Neuronal stem cell (in vitro differentiated cells): ENCODE measurements at places on chromosomes 5 and 9.

DNA sequence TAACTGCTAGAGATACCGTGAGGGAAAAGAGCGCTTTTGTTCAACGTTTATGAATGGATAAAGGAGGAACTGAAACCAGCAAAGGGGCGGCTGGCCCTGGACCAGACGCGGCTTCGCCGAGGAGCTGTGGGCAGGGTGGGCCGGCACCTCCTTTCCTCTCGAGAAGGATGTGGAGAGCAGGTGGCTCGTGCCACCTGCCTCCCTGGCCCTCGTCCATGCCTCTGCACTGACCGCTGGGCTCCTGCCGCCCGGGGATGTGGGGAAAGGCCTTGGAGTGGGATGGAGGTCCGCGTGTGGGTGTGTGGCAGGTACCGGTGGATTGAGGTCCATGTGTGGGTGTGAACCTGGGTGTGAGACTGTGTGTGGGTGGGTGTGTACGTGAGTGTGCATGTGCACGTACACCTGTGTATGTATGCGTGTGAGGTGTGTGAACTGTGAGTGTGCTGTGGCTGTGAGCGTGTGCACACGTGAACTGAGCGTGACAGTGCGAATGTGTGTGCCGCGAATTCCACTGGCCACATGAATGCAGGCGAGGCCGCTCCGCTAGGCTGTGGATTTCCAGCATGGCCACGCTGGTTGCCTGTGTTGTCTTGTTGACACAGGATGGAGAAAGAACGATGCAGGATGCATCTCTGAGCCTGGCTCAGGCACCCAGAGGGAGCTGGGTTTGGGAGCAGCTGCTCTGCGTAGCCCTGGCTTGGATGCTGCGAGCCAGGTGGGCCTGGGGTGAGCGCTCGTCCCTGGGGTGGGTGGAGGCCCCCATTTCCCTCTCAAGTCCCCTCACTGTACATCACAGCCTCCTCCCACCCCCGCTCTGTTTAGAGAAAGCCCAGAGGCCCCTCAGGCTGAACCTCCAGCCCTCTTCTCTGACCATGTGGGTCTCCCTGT lies 4.4 kb upstream of the CEP72 start:
- DNase-seq = no peak

- DNase-seq = no peak
These were observed 83.6 kb downstream of the ENC1 start for GRCh38 chr5:74556631-74557595.

GRCh38 chr9:130246126-130246525 lies 19.4 kb upstream of the HMCN2 start:
- DNase-seq = no peak

GRCh38 chr9:123511326-123512277 lies 155.6 kb downstream of the CRB2 start:
- no peak for DNase-seq

DNA sequence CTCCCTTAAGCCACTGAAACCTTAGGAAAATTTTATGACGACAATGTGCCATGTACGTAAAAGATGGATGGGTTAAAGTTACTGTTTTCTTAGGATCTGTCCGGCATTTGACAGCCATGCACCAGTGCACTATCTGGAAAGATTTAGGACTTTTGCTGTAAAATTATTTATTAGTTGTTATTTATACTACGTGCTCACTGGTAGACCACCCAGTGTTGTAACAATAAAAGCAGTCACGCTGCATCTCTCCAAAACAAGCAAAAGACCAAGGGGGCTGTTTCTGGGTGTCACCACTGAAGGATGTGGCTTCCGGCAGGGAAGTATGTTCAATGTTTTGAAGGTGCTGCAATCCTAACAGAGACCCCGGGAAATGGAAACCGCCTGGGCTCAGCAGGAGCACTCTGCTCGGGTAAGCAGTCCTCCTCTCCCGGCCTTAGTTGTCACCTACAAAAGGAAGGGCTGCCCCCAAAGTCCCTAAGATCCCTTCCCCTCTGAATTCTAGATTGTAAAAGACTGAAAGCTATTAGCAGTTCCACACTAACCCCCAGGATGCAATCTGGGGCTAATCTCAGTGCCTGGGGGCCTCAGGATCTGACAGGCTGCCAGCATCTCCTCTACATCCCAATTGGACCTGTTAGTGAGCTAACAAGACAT lies 38.6 kb downstream of the SAXO1 start:
- no peak for DNase-seq

DNA sequence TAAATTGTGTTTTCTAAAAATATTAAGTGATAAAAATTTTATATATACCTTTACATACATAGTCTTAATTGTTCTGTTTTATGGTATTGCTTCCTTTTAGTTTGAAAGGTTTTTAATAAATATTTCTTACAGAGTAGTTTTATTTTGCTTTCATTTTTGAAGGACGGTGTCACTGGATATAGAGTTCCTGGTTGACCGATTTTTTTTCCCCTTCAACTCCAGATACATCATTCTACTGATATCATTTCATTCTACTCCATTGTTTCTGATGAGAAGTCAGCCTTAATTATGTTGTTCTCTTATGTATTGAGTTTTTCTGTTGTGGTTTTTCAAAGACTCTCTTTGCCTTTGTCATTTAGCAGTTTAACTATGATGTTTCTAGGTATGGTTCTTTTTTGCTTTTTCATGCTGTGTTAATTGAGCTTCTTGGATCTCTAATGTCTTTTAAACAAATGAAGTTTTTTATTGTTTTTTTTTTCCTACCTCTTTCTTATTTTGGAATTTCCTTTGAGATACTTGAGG lies 30.4 kb downstream of the MTREX start:
- DNase-seq = no peak

- DNase-seq = no peak
These were observed 44.4 kb downstream of the SLC12A7 start for GRCh38 chr5:1067141-1068121.

GRCh38 chr9:70352802-70353201 lies 61.7 kb downstream of the KLF9 start:
- no peak for DNase-seq

- DNase-seq = no peak
These were observed 727.8 kb upstream of the FAM174A start for GRCh38 chr5:99807346-99807745.

GRCh38 chr5:33231935-33232334 lies 208.8 kb upstream of the TARS1 start:
- DNase-seq = no peak

DNA sequence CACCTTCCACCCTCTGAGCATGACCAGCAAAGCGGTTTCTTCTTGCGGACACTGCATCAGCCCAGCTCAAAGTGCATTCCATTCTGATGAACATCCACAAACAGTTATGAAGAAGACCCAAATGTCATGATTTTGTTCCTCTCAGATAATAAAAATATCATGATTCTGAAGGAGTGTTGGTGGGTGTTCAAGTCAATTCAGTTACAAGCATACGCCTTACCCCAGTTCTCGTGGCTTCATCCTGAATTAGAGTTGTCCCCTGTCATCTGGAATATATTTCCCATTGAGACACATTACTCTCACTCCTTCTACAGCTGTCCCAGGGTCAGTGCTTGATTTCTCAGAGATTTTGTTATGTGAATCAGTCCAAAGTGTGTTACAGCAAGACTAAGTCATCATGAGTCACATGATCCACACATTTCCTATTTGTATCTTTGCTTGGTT lies 325.4 kb downstream of the RFX3 start:
- no peak for DNase-seq

GRCh38 chr5:179149278-179149677 lies 89.1 kb downstream of the ZNF354C start:
- no peak for DNase-seq

DNA sequence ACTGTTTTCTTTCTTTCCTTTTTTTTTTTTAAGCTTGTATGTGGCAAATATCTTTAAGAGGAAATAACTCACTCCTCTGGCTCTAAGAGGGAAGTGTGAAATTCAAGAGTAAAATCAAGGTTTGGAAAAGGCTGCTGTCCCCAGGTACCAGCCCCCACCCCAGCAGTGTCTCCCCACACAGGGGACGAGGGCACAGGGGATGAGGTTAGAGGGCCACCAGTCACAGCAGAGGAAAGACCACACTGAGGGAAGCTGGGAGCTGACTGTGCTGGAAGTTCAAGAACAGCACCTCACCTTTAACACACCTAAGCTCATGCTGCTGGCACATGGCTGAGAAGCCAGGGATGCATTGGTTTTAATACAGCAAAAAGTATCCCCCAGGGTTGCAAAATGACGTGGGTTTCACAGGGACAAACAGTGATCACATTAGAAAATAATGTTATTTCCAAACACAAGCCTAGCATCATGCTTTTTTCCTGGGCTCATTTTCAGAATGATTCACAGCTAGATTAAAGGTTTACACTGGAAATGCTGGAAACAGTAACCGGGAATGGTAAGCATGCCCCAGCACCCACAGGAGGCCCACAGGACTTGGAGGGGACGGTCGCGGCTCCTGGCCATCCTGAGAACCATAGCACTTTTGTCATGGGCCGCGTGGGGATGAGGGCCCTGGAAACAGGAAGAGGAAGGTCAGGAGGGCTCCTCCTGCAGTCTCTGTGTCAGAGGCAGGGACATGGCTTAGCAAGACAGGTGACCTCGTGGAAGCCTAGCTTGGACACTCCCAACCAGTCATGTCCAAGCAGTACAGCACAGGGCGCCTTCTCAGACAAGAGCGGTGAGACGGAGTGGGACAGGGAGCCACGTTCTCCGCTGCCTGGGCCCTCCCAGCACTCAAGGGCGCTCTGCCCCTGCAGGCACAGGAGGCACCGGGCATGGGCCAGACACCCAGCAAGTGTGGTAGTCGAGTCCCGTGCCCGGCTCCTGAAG lies 6.9 kb downstream of the LPCAT1 start:
- DNase-seq = no peak

DNA sequence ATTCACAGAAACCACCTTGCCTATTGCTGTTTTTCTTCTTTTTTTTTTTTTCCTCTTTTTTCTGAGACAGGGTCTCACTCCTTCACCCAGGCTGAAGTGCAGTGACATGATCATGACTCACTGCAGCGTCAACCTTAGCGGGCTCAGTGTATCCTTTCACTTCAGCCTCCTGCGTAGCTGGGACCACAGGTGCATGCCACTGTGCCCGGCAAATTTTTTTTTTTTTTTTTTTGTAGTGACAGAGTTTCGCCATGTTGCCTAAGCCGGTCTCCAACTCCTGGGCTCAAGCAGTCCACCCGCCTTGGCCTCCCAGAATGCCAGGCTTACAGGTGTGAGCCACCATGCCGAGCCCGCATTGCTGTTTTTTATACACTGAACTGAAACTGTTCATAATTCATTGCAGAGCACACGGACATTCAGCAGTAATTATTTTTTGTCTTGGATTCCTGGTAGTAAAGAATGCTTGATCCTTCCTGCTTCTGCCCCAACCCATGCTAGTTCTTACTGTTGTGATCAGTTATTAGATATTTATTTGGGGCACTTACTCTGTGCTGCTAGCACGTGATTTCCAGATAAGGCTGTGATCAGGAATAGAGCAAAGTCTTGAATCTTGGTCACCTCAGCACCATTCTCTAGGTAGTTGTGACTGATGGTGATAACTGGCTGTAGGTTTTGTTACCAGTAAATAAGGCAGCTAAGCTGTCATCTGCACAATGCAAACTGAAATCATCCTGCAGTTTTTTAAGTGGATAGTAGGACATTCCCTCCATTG lies 14.0 kb downstream of the MAP3K1 start:
- no peak for DNase-seq

DNA sequence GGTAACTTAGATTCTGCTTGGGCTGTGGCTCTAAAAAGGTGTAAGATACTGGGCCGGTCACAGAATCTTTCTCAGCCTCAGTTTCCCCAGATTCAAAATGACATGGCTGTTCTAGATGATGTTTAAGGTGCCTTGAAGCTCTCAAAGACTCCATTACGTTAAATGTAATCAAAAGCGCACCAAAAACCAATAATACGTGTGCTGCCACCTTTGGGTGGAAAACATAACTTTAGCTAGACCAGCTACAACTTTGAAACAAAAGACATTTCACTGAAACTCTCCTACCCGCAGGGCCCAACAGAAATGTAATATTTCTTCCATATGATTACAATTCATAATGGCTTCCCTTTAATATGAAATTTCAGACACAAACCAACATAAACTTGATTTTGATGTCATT lies 35.0 kb upstream of the PCSK5 start:
- DNase-seq = no peak

DNA sequence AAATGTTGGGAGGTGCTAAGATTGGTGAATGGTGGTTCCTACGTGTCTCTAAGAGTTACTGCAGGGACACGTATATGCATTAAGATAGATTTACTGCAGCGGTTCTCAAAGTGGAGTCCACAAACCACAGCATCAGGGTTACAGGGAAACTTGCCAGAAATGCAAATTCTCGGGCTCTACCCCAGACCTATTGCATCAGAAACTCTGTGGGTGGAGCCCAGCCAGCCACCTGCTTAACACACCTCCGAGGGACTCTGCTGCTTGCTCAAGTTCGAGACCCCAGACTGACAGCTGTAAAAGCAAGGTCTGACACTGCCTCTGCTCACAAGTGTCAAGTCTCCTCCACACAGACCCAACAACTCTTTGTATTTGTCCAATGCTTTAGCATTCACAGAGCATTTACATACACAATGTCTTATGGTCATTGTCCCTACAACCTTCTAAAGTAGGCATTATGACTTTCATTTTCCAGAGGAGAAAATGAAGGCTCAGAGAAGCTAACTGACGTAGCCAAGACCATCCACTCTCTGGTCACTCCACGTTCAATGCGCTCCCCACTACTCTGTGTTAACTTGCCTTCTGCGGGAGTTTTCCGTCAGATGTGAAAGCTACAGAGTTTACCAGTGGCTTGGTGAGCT lies 48.8 kb downstream of the HSD17B3 start:
- no peak for DNase-seq

DNA sequence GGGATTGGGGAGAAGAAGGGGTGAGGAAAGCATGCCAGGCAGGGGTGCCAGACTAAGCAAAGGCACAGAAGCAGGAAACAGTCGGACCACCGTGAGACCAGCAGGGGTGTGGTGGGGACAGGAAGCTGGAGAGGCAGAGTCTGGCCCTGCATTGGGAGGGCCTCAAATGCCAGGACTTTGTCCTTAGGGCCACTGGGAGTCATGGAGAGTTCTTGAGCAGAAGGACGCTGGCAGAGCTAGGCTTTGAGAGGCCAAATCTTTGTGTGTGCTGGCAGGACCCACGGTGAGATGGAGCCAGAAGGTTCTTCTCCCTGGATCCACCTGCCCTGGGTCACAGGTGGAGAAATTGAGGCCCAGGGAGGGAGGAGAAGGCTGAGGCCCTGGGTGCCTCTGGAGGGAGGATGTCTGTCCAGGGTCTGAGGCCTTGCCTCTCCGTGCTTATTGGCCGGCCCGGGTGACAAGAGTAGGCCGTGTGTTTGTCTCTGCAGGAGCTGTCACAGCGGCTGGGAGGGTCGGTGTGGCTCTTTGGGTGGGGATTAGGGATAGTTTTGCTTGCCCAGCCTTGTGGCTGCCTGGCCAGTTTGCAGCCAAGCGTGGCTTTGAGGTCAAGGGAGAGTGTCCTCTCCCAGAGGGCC lies 1.8 kb upstream of the ENG start:
- DNase-seq = no peak

- DNase-seq = no peak
These were observed 13.3 kb downstream of the SLC25A46 start for GRCh38 chr5:110751902-110752762.
